ENCODE measurements at places on chromosomes 4 and X.

DNA sequence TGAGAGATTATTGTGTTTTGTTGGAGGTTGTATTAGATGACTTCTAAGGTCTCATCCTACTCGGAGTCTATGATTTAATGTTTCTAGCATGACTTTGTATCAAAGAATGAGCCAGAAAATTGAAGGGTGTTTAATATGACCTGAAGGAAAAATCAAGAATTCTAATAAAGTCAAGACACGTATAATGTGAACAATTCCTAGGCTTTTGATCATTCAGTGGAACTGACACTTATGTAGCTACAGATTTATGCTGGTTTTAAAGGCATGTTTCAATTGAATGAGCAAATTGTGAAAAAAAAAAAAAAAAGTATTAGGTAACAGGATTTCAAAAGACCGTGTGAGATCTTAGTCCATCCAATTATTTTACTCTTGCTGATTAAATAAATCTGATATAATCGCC lies 64.9 kb downstream of the GRID2 start:
- DNase-seq = no peak

DNA sequence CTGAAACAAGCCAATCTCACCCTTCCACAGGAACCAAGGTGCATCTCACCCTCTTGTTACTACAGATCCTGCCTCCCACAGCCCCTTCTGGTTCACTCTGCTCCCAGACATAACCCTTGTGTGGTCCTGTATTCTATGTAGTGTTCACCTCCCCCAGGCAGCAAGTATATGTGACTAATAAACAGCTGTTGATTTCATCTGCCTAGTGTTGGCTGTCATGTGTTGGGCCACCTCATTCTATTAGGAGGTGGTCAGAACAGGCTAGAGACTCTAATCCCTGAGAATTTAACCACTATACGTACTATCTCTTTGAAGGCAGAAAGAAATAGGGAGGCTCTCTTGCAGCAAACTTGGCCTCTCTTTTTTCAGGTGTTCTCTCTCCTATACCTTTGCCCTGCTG lies 134.3 kb upstream of the RPL34 start:
- peak; percentile 24 for DNase-seq

DNA sequence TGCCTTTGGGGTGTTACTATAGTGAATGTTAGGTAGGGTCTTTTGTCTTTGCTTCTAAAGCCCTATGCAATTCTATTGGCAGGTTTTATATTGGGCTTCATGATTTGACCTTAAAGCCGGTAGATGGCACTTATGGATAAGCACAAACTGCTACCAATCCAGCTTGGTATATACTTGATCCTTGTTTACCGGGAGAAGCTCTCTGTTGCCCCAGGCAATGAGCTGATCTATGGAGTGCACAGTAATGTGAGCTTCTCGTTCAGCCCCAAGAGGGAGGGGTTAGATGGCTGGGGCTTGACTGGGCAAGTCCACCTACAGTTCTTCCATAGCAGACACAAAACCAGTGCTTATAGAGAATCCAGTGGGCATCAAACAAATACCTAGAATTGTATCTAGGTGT lies 287.2 kb upstream of the CT83 start:
- no peak for DNase-seq

GRCh38 chr4:10003666-10004065 lies 17.6 kb downstream of the SLC2A9 start:
- DNase-seq = peak; percentile 70

- DNase-seq = no peak
Observed at GRCh38 chr4:143356493-143356892, 19.8 kb downstream of the GAB1 start.

DNA sequence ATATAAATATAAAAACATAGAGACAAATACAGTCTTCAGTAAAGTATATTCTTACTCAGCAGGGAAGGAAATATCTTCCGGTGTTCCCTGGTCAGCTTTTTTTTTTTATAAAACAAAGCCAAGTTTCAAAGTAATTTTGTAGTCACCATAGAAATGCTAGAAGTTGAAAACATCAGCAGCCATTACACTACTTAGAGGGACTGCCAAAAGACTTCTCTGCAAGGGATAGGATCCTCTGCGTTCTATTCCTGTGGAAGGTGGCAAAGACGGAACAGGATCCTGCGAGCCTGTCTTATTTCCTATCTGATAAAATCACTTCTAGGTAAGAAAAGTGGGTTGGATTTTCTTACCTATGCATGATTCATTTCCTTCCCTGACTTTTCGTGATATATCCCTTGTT lies 19.4 kb downstream of the CLDN22 start:
- DNase-seq = no peak

DNA sequence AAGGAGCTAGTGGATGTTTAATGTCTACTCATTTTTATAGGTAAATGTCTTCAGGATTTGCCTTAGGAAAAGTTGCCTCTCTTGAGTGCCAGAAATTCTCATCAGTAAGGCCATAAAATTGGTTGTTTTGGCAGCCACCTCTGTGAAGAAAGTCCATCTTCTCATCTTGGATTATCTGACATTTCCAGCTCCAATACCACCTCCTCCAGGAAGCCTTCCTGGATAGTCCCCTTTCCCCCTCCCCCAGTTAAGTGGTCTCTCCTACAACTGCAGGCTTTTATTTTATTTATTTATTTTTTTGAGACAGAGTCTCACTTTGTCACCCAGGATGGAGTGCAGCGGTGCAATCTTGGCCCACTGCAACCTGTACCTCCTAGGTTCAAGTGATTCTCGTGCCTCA lies 87.1 kb downstream of the PPP2R2C start:
- no peak for DNase-seq
